WERI-Rb-1 (cell line): ENCODE measurements at places on chromosomes 3 and 15.
A peak's percentile ranks its signal among the peaks of the same experiment; 100 is the strongest.

- DNase-seq, result no peak
Measured at GRCh38 chr3:188978421-188979171, 193.2 kb upstream of the TPRG1 start.

GRCh38 chr3:24158761-24159454 lies 213.8 kb downstream of the NR1D2 start:
- DNase-seq, result no peak

DNA sequence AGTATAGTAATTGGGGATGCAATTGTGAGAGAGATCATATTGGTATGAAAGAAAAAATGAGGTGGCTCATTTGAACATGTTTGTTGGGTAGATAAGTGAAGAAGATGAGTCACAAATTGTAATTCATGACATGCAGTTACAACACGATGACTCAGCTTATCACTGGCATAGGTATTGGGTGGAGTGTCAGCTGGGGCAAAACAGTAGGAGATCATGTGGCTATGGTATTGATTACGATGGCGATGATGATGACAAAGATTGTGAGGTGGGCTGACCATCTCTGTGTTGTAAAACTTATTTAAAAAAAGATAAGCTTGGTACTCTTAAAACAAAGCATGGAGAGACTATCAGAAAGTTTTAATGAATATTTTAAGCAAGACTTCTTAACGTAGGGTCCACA lies 11.6 kb upstream of the DPH6 start:
- no peak for DNase-seq

GRCh38 chr3:153242896-153243295 lies 80.9 kb downstream of the RAP2B start:
- DNase-seq, result no peak

GRCh38 chr3:115363071-115363470 lies 216.0 kb upstream of the ZBTB20 start:
- DNase-seq, result no peak

- DNase-seq, result no peak
Measured at GRCh38 chr3:103067963-103068362, 633.1 kb downstream of the ZPLD1 start.

- no peak for DNase-seq
Measured at GRCh38 chr15:81170511-81170910, 26.2 kb upstream of the IL16 start.

DNA sequence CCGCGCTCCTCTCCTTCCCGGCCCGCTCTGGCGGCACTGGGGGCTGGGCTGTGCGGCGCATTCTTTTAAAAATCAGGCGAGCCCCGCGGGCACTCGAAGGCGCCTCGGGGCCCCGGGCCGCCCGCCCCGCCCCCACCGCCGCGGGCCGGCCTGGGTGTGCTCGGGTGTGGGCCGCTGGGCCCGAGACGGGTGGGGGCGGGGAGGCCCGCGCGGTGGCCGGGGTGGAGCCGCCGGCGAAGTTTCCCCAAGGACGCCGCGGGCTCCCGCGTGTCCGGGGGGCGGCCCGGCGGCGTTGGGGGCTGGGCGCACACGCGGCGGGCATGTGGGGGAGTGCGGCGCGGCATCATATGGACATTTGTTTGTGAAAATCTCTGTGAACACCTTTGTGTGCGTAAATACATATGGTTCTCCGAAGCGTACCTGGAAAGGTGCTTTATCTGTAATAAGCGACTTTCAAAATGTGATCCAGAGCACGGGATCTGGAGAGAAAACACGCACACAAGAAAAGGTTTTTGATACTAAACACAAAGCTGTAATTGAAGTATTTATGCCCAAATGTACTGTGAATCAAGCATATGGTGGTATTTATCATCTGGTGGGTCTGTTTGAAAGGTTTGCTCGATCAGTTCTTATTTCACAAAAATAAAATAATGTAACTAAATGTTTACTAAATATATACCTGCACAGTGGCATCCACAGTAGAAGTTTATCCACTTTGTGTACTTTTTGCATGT lies 612 bp upstream of the TBL1XR1 start:
- DNase-seq, result peak; percentile 78

GRCh38 chr3:8529181-8529637 lies 27.6 kb downstream of the LMCD1 start:
- no peak for DNase-seq

DNA sequence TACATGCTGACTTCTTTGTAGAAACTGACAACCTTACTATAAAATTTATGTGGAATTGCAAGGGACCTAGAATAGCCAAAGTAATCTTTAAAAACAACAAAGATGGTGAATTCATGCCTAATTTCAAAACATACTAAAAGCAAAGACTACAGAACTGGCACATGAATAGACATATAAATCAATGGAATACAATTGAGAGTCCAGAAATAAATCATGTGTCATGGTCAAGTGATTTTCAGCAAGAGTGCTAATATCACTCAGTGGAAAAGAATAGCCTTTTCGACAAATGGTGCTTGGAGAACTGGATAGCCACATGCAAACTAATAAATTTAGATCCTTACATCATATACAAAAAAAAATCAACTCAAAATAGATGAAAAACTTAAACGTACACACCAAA lies 8.7 kb downstream of the IMPG2 start:
- no peak for DNase-seq

- DNase-seq, result peak; percentile 53
Measured at GRCh38 chr15:77599899-77600298, 32.8 kb downstream of the LINGO1 start.

DNA sequence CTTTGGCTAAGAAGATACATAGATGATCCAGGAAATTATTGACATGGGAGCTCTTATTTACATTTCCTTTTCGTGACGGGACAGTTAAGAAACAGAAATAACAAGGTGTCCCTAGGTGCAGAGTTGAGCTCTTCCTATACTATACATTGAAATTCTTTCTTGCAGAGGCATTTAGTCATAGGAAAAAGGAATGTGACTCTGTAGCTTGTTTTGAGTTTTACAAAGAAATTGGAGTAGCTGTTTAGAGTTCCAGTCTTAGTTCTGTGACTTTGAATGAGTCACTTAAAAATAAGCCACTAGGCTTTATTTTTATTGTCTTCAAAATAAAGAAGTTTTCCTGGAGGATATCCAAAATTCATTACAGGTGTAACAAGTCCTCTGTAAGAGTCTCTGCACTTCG lies 723.5 kb upstream of the SGO1 start:
- DNase-seq, result no peak

- DNase-seq, result no peak
Measured at GRCh38 chr3:170739410-170739809, 130.6 kb downstream of the RPL22L1 start.

DNA sequence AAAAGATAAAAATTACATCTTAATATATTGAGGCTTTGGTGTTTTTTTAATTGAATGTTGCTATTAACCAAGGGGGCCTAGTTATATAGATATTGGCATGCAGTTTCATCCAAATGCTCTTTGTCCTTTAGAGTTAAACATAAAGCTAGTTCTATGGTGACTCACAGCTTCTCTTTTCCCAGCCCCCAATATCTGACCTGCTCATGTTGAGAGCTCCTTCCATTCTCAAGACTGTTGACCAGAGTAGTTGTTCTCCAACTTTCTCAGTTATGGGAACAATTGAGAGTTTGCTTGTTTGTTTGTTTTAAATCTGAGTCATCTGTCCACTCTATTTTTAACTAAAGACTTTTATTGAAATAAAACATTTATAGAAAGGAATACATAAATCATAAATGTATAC lies 15.8 kb upstream of the RARB start:
- no peak for DNase-seq

DNA sequence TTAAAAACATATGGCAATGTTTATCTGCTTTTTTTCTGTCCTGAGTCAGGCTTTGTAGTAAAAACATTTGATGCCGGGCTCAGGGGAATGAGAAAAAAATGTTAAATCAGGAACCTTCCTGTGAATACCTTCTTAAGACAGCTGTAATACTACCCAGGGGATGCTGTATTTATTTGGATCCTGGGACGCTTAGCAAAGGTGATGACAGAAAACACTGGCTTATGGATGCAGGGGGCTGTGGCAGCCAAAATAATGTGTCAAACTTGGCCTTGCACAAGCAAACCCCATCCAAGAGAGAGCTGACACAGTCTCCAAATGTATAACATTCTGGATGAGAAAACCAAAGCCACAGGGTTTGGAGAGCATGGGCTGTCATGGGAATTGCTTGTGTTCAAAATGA lies 438.2 kb upstream of the PROK2 start:
- no peak for DNase-seq

DNA sequence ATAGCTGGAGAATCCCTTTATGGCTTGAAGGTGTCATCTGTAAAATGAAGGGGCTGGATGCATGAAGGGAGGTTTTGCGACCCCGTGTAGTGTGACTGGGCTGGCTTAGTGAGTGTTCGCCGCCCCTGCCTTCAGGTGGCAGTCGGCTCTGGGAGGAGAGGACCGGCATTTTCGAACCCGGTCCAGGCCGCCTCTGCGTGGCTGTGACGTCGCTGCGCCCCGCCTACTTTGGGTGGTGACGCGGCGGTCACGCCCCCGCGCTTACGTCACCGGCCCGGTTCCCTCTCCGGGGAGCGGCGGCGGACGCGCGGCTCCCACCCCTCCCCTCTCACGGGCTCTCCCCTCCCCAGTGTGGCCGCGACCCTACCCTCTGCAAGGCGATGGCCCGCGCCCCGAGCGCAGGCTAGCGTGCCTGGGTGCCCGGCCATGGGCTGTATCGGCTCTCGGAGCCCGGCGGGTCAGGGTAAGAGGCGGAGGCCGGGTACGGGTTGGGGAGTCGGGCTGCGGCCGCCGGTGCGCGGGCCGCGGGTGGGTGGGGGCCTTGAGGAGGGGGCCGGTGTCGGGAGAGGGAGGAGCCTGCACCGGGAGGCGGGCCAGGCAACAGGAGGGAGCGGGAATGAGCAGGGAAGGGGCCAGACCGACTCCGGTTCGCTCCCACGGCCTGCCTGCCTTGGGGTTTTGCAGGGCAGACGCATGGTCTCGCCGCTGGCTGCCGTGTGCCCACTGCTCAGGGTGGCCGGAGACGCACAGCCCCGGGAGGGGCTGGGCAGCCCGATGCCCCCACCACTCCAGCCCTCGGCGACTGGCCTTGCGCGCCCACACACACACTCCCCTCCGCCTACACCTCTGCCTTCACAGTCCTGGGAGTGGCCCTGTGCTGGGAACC lies 1.5 kb upstream of the FAM131A start:
- peak; percentile 91 for DNase-seq

DNA sequence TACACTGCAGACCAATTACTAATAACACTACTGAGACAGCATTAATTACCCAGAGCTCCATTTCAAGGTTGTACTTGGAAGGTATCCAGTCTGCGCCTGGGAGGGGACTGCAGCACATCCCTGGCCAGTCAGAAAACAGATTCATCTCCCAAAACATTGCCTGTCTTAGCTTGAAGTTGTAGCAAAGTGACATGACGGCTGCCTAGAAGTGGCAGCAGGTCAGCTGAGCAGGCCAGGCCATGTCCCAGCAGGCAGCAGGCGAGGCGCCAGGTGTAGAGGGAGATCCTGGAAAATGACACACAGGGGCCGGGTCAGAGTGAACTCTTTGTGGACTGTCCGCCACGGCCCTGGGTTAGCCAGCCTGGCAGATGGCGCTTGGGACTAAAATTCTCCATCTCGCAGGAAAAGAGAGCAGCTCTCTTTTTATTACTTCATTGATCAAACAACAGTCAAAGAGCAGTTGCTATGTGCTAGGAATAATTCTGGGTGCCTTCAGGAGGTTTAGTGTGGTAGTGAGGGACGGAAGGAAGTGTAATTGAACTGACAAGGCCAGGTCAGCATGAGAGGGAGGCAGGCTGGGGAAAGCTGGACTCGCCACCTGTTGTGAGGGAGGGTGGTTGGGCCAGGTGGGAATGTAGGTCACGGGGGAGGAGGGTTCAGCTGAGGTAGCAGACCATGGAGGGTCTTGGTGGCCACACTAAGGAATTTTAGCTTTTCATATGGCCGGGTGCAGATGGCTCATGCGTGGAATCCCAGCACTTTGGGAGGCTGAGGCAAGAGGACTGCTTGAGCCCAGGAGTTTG lies 1.3 kb upstream of the MAP6D1 start:
- peak; percentile 62 for DNase-seq

- no peak for DNase-seq
Measured at GRCh38 chr15:48500595-48500994, 144.9 kb downstream of the FBN1 start.
